ENCODE measurements at places on chromosomes 16 and 17.

DNA sequence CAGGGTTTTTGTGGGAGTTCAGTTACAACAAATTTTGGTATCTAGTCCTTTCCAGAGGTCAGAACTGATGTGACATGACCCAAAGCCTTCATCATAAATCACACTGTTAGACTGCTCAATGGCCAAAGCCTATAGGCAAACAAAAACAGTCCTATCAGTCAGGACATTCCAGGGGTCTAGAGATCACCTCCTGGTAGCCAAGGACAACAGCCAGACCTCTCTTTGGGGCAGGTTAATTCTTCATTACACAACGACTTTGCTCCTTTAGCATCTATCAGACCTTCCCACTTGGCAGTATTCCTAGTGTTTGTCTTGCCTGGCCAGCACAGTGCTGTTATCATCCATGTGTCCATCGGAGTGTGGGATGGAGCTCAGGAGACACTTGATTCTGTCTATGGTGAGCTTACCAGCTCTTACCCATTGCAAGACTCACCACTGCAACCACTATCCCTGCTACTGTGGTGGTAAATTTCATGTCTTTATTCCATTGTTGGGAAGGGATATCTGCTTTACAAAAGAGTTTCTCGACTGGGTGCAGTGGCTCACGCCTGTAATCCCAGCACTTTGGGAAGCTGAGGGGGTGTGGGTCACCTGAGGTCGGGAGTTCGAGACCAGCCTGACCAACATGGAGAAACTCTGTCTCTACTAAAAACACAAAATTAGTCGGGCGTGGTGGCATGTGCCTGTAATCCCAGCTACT, 95.5 kb upstream of the DHX40 start:
- DNase-seq: no peak

GRCh38 chr17:57926723-57927047, 28.5 kb downstream of the CUEDC1 start:
- no peak for DNase-seq

DNA sequence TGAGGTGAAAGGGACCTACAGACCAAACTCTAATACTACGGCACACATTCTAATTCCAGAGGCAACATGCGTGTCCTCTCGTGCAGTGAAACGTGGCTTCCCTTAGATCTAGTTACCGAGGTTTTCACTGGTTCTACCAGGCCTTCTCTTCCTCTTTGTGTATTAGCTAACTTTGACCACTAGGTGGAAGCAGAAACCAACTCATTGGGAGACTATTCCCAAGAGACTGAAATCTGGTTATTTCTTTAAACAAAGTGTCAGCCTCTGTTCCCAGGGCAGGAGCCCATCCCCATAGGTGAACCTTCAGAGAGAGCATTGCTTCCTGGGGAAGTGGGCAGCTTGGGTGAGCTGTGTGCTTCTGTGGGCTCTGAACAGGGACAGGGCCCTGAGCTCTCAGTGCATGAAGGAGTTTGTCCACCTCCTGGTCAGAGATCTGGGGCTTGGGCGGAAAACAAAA, 19.7 kb upstream of the RCVRN start:
- DNase-seq: peak; percentile 78

GRCh38 chr16:84013787-84014569, 28.6 kb downstream of the SLC38A8 start:
- DNase-seq: peak; percentile 41

GRCh38 chr17:61635913-61636432, 45.0 kb upstream of the NACA2 start:
- DNase-seq: peak; percentile 57

GRCh38 chr16:57711993-57712392, 17.4 kb downstream of the DRC7 start:
- no peak for DNase-seq

DNA sequence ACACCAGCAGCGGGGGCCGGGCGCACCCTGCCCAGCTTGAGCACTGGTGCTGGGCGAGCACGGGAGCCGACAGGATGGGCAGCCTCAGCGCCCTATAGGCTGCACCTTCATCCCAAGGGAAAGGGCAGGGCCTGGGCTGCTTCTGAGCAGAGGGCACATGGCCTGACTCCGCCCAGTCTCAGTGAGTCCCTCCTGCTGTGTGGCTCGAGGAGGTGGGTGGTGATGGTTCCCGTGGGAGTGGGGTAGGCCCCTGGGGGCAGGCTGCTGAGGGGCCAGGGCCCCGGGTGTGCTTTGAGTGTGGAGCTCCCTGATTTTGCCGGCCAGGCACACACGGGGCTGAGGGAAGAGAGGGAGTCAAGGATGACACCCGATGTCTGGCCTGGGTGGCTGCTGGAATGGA, 37.9 kb downstream of the TSC2 start:
- DNase-seq: no peak

- DNase-seq: no peak
Observed at GRCh38 chr17:42185621-42185930, 324 bp upstream of the HCRT start.

DNA sequence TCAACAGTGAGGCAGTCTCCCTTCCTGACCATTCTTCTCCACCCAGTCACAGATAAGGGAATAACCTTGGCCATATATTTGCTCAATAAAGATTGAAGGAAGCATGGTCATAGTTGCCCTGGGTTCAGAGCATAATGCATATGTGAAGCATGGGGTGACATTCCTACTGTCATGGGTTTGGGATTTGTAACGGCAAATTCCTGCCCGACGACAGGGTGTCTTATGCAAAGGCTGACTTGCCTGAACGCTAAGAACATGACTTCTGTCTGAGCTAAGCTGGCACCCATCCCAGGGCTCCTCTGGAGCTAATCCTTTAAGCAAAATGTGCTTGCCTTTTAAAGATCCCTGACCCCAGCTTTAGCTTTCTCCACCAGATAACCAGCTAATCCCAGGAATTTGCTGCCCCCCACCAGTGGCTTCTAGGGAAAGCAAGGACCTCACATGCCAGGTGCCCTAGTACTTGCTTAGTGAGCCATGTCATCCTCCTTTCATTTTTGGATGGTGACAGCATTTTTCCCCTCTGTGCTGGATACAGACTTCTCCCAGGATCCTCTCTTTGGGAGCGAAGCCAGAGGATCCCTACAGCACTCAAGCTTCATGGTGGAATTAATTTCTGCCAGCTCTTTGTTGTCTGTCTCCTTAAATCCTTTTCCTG, 11.7 kb downstream of the SLC7A6OS start:
- peak; percentile 75 for DNase-seq

DNA sequence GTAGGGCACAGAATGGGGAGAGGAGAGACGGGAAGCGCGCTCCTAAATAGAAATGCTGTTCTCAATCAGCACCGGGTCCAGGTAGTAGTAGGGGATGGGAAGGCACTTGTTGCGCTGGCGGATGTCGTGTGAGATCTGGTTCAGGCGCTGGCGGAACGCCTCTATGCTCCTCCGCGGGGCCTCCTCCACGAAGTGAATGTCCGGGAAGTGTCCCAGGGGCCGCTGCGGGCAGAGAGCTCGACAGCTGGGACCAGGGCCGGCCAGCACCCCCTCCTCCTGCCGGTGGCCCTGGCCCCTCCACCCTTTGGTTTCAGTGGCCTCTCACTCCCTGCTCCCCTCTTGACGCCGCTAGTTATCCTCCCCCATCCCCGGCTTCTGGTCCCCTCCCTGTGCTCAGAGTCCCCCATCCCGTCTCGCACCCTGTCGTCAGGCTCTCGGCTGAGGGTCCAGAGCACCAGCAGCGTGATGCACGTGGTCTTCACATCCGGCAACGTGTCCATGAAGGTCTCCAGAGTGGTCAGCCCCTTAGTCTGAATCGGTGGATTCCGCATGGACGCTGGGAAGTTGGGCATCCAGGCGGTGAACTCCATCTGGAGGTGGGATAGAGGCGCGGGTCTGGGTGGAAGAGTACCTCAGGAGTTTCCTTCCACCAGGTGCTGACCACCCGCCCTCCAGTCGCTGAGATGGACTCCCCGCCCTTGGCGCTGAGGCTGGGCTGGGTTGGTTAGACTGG, 14.6 kb downstream of the ALOX12B start:
- DNase-seq: no peak

DNA sequence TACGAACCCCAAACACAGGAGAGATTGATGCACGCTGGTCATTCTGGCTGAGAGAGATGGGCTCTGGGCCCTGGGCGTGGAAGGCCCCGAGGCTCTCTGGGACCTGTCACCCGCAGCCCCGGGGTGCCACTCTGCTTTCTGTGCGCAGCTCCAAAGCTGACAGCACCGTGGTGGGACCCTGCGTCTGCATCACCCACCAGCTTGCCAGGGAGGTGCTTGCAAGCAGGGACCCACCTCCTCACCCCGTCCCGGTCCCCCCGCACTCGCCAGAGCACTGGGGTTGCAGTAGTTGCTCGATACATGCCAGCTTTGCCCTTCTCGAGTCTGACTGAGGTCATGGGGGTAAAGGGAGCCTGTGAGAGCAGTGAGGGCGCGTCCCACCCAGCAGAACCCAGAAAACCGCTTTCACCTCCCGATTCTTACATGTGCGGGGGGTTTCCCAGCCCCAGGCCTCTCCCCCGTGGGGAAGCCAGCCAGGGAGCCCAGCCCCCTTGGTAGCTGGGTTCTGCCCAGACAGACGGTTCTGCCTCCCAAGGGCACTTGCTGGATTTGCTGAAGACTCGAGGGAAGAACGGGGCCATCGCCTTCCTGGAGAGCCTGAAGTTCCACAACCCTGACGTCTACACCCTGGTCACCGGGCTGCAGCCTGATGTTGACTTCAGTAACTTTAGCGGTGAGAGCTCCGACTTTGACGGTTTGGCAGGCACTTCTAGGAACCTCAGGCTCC, 12.5 kb downstream of the CARD14 start:
- DNase-seq: no peak

- DNase-seq: peak; percentile 86
Observed at GRCh38 chr17:77331301-77331864, 190.6 kb downstream of the SEC14L1 start.

DNA sequence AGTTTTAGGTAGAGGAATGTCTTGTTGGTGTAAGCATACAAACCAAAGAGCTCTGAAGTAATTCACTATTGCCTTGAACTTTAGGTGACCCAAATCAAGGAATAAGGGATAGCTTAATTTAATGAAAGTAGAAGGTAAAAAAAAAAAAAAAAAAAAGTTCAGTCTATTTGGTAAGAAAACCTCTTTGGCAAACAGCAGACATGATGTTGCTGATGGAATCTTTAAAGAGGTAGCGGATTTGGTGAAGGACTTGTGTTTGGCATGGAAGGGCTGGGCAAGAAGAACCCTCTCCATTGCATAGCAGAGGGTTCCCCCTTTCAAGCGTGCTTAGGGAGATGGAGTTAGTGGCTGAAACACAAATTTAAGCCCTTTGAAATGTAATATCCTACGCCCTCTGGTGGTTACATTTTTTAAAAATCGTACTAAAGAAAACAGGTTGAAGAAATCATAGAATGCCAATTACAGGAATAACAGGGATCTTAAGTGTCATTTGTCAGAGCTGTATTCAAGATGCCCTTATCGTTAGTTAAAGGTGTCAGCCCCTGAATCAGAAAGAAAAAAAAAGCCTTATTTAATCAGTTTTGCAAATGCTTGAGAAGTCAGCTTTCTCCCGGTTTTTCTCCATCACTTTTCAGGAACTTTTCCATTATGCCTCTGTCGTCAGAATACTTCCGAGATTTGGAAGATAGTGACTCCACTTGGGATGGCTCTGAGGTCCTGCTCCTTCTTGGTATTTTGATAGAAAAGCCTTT, 383.1 kb downstream of the KCNJ2 start:
- peak; percentile 29 for DNase-seq
